GM10248 (cell line): ENCODE measurements at places on chromosomes 3 and 15.

GRCh38 chr3:50588759-50589433 is 19.6 kb downstream of the HEMK1 start:
- DNase-seq, result no peak

- DNase-seq, result no peak
Observed at GRCh38 chr3:134638385-134639030, 12.3 kb downstream of the KY start.

GRCh38 chr3:65077124-65077523 is 389.3 kb upstream of the ADAMTS9 start:
- no peak for DNase-seq

DNA sequence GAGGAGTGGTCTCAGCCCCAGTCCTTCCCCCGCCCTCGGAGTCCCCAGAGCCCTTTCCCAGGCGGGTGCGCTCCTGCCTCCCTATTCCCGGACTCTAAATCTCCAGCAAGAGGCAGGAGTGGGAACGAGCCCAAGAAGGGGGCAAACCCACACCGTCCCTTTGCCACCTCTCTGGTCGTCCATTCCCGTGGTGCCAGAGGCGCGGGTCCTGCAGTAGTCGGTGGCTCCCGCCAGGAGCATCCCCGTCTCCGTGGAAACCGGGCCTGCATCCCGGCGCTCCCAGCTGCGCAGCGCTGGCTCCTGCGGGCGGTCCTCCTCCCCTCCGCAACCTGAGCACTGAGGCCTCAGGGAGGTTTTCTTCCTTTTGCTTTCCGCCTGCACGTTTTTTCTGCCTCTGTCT is 44.8 kb downstream of the LHFPL4 start:
- no peak for DNase-seq

GRCh38 chr3:85476891-85477495 is 518.2 kb downstream of the CADM2 start:
- DNase-seq, result no peak

- DNase-seq, result no peak
Observed at GRCh38 chr3:53137221-53137620, 7.0 kb upstream of the RFT1 start.

GRCh38 chr3:61938878-61939549 is 377.6 kb downstream of the PTPRG start:
- no peak for DNase-seq

DNA sequence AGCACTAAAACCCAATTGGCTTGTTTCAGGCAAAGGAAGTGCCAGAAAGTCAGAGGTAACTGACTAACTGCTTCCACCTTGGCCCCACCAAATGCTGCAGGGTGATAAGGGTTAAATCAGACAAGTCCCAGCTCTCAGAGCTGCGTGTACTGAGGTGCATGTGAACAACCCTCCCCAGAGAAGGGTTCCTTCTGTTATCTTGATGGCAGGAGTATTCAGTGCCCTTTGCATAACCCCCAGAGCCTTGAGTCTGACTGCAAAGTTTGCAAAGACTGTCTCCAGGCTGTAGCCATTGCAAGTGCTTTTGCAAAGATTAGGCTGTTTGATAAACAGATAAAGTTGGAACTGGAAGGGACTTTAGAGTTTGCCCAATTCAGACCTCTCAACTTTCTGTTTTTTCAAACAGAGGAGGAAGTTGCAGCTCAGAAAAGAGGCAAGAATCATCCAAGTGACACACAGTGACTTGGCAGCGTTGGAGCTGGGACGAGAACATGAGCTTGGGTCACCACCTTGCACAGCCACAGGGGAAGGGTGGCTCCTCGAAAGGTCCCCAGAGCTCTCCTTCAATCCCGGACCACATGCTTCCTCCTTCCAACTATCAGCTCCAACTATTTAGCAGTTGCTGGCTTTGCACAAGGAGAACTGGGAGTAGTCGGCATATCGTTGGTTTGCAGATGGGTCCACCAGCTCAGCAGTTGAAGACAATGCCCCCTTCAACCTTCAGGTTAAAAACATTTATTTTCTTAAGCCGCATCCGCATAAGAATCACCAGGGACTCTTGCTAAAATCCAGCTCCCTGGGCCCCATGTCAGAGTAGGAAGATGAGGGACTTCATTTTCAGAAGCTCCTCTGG is 224.8 kb upstream of the HES1 start:
- no peak for DNase-seq

DNA sequence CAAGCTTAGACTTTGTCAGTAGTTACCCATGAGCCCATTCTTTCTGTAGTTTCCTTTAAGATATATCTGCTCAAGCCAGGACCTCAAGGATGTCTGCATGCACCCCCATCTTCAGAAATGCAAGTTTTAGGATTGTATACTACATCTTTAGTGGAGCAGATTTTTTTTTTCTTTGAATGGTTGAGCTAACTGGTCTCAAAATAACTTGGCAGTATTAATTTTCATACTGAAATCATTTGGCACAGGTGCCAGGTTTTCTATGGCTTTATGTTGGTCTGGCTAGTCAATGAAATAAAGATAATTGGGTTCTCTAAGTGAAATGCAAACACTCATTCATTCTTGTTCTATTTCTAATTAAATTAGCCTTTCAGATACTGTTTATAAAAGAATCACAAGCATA is 108.9 kb downstream of the ATG7 start:
- no peak for DNase-seq

DNA sequence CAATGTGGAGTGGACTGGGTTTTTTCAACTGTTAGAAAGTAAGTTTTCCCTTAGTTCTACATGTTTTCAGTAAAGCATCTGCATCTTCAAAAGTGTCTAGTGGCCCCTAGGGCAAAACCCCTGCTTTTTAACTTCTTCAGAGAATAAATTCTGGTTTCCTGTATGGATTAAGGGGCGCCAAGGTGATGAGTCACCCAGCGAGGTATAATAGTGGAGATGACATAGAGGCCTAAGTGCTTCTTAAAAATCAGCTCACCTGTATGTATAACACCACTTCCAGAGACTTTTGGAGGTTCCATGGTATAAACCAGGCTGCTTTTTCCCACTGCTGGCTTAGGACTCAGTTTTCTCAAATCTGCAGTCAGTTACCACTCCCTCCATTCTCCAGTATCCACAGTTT is 68.9 kb downstream of the SYN2 start:
- DNase-seq, result no peak
